Mucosa of gallbladder (tissue), 1 donor: ENCODE measurements at places on chromosomes 5 and 9. TPM values are rescaled to one million over a fixed set of nuclear protein-coding genes. Genes with fewer than 3 reads are reported as not detected.

DNA sequence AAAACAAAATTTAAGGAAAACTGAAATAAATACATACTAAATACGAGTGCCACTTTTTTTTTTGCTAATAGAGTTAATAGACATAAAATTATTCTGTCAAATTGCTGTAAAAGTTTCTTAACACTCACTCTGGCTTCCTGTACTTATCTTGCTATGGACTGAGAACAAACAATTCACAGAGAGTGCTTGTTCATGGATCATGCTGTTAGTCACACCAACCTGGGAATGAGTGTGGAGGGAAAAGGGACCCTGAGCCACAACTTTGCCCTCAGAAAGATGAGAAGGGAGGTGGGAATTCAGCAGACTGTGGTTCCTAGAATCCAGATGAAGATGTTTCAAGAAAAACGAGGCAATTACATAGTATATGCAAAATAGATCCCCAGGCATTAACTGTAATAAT lies 246.9 kb downstream of the FBXL7 start:
- DNase-seq, result no peak

- no peak for DNase-seq
Measured at GRCh38 chr9:138058181-138058580, 180.6 kb downstream of the CACNA1B start.

GRCh38 chr9:130215341-130216119 lies 43.3 kb downstream of the NCS1 start:
- DNase-seq, result no peak

DNA sequence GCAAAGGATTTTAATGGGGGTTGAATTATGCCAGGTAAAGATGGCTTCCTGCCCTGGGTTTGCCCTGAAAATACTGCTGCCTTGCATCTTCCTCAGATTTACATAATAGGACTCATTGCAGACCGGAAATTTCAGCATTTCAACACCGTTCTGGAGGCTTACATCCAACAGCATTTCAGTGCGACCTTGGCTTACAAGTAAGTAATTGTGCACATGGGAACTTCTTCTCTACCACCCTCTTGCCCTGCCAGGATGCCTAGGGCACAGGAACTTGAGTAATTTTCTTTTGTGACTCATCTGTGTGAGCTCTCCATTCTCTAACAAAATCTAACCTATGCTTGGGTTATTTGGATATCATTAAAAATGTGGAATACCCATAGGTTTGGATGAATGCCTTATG lies 80.2 kb downstream of the DOCK2 start:
- no peak for DNase-seq

SLC45A2 gene
- total RNA-seq, result 0.66 TPM
